Astrocyte (in vitro differentiated cells and primary cell): ENCODE measurements at places on chromosomes 13 and 19.

GRCh38 chr19:6402058-6402457 lies 9.1 kb upstream of the GTF2F1 start:
- no peak for DNase-seq

DNA sequence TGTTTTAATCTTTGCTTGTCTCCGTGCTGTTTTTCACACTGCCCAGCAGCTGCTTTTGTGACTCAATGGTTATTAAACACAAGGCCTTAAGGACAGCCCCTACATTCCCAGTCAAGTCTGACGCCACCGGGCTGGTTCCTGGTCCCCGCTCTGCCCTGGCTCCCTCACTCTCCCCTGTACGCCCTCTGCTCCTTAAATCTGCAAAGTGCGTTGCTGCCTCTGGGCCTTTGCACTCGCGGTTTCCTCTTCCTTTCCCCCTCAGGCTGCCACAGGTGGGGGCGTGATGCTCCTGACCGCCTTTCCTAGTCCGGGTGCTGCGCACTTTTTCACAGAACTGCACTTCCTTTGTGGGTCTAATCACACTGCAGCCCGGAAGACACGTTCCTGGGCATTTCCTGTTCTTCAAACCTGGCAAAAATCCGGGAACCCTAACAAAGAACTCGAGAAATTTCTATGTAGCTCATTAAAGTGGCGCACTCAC lies 25.6 kb downstream of the NOSIP start:
- DNase-seq: no peak

DNA sequence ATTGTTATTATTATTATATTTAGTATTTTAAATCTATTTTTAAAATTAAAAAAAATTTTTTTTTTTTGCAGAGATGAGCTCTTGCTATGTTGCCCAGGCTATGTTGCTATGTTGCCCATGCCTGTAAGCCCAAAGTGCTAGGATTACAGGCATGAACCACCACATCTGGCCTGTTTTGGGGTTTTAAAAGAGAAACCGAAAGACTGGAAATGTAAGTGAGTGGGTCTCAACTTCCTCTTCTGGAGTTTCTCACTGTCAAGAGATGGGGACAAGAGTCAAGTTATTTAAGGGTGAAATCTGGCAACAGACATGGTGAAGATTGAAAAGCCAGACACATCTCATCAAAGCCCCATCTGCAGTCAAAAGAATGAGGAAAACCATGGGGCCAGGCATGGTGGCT lies 4.2 kb upstream of the OR7G3 start:
- no peak for DNase-seq

- DNase-seq: no peak
Observed at GRCh38 chr13:51453207-51453958, 547 bp upstream of the INTS6 start.

GRCh38 chr19:15234431-15235130 lies 2.3 kb upstream of the EPHX3 start:
- no peak for DNase-seq

DNA sequence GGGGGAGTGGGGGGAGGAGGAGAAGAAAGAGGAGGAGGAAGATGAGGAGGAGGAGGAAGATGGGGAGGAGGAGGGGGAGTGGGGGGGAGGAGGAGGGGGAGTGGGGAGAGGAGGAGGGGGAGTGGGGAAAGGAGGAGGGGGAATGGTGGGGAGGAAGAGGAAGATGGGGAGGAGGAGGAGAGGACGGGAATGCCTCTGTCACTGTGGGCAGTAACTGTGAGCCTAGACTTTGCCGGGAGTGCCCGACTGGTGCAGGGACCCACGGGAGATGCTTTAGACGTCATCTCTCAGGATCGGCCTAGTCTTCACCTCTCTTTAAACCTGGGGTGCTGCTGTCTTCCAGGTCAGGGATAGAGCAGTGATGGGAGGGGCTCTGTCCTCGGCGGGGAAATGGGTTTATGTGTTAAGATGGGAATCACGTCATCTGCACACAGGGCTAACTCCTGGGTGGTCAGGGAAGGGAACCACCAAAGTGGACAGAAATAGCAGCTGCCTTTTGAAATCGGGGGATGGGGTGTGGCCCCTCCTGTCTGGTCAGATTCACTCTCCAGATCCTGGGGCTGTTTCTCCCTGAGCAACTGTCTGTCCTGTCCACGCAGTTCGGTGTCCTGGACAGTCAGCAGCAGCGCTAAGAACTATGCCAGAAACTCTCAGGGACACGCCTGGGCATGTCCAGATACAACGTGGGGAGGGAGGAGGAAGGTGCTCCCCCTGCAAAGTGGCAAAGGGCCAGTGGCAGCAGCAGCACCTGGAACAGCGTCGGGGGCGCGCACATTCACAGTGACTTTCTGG lies 26.9 kb downstream of the GAS6 start:
- peak; percentile 87 for DNase-seq

- peak; percentile 73 for DNase-seq
Observed at GRCh38 chr19:41175801-41176777, 16.9 kb upstream of the CYP2S1 start.

DNA sequence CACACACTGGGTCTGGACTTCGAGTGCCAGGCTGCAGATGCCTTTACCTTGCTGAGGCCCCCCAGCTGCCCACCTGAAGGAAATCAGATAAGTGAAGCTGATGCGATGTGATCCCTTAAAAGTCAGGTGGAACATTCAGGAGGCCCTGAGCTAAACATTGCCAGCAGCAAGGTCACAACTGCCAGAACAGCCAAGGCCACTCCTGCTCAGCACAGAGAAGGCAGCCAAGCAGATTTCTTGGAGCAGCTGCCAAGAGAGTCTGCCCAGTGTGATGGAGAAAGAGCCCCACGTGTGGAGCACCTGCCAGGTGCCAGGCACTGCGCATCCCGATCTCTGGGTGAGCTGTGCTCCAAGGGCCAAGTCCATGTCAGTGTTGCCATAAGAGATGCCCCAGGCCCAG lies 20.6 kb upstream of the UQCRFS1 start:
- no peak for DNase-seq

- DNase-seq: peak; percentile 25
Observed at GRCh38 chr13:85529218-85529594, 270.0 kb downstream of the SLITRK6 start.

DNA sequence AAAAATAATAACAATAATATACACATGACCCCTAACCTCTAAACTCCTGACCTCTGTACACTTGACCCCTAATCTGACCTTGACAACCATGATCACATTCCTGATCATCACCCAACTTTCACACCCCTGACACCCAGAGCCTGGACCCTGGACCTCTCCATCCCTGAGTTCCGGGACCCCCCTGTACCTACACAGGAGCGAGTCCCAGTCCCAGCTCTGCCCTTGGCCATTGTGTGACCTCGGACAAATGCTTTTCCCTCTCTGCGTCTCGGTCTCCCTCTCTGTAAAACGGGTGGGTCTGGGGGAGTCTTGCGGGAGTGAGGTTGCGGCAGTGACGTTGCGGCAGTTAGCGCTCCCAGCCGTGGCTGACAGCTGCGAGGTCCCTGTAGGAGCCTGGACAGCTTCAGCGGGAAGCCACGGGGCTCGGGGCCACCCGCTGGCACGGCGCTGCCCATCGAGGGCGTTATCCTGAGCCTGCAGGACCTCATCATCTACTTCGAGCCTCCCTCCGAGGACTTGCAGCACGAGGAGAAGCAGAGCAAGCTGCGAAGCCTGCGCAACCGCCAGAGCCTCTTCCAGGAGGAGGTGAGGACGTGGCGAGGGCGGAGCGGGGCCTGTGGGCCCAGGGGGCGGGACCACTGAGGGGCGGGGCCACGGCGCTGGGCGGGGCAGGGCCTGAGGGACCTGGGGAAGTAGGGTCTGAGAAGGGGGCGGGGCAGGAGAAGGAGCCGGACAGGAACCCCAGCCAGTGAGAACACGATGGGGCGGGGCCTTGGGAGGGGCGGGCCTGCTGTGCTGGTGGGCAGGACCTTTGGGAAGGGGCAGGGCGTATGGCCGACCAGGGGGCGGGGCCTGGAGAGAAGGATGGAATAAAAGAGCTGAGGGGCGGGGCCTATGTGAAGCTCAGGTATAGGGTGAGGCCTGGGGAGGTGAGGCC lies 19.2 kb downstream of the RYR1 start:
- no peak for DNase-seq

GRCh38 chr13:33168321-33168960 lies 117.1 kb downstream of the STARD13 start:
- peak; percentile 42 for DNase-seq

DNA sequence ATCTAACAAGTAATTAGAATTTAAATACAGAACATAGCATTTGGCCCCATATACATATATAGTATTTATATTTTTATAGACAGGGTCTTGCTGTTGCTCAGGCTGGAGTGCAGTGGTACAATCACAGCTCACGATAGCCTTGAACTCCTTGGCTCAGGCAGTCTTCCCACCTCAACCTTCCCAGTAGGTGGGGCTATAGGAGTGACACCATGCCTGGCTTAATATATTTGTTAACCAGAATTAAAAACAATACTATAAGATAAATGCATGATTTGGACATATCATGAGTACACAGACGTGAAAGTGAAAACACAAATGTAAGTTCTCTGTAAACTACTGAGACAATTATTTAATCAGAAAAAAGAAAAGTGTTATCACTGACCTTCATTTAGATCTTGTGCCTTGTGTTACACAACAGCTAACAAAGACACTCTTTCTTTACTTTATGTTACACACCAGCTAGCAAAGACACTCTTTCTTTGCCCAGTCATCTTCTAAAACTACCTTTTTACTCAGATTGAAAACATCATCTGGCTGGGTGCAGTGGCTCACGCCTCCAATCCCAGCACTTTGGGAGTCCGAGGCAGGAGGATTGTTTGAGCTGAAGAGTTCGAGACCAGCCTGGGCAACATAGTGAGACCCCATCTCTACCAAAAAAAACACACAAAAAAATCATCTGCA lies 22.6 kb downstream of the CARS2 start:
- no peak for DNase-seq

DNA sequence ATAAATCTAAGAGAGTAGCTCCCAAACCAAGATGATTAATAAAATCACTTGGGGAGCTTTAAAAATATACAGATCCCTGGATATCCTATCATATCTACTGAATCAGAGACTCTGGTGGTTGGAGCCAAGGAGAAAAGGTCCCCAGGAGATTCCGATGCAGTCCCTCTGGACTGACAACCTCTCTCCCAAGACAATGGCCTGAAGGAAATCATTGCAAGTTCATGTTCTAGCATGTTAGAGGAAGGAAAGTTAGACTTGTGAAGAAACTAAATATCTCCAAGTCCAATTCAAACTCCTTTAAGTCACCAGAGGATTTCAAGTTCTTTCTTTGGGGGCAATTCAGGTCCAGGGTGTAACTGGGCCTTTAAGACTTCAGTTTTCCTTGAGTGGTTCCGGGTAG lies 84.7 kb upstream of the MEDAG start:
- DNase-seq: no peak

- DNase-seq: no peak
Observed at GRCh38 chr13:65260946-65261891, 1968.9 kb downstream of the PCDH9 start.

GRCh38 chr13:30748717-30749116 lies 13.4 kb downstream of the ALOX5AP start:
- no peak for DNase-seq

GRCh38 chr13:111436446-111436845 lies 116.0 kb downstream of the TEX29 start:
- no peak for DNase-seq

DNA sequence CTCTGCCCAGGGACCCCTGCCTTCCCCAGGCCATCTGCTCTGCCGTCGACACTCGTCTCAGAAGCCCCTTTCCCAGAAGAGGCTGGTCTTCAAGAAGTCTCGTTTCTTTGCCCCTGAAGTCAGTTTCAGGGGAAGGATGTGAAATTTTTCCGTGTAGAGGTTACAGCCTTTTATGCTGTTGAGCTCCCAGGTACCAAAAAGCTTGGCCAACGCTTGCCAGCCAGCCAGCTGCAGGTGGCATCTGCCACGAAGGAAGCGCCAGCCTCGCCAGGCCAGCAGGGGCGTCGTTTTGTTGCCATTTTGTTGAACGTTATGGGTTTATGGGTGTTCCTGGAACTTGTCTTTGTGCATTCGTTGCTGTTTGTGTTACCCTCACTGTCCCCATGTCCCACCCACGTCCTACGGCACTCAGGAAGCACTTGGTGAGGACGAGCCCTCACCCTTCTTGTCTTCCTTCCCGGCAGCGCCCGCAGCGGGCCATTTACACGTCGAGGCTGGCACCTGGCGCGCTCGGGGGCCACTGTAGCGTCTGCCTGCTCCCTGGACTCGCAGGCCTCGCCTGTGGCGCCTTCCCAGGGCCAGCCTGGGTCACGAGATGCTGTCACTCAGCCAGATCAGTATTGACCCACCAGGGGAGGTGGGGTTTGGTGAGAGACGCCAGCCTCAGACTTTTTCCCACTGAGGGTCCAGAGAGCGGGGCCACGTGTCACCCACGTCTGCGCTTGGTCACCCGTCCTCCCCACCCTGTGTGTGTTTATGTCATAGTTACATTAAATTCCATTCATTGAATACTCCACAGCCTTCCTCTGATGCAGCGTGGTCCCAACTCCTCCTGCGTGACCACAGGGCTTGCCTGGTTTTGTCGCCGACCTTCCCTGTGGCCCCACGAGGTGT lies 37.1 kb downstream of the AP1M1 start:
- no peak for DNase-seq

DNA sequence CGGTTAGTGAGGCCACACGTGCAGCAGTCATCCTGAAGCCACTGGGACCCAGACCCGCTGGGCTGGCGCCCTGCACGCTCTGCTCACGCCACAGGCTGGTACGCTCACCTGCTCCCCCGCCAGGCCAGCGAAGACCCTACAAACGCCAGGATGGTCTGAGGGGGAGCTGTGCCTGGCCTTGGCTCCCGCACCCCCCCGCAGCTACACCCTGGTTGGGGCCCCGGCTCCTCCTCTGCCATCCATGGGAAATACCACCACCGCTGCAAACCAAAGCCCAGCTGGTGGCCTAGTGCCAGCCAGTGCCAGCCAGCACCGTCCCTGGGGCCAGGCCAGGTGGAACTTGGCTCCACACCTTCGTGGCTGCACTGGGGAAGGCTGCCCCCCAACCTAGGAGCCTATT lies 23.3 kb upstream of the CACTIN start:
- DNase-seq: no peak

DNA sequence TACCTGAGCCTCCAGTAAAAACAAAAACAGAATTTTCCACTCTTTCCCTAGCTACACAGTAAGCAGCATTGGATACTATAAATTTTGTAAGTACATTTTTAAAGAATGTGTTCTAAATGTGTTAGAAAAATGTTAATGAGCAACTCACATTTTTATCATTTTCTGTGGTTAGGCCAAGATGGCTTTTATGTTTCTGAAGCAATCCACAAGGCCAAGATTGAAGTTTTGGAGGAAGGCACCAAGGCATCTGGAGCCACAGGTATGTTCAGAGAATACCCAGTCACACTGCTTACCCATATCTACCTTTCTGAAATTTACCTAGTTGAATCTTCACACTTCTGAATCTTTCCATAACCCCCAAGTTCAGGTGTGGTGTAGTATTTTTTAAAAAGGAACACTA lies 21.6 kb downstream of the SERPINE3 start:
- peak; percentile 46 for DNase-seq

DNA sequence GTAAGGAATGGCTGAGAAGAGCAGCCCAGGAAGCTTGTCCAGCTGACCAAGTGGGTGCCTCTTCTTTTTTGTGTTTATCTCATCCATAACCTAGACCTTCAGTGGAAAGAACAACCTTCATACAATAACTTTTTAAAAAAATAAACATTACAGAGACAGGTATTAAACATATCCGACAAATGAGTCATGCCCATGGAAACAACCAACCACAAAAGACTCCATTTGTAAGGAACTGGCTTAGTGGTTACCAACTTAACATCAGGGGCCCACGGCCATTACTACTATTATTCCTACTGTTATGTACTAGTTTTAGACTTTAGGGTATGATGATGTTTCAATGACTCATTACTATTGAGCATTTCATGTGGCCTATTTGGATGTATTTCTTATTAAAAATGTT lies 191.7 kb upstream of the SERP2 start:
- DNase-seq: peak; percentile 33
